NCI-H1694 (cell line): ENCODE measurements at places on chromosomes 2 and 18.

- no peak for DNase-seq
These were observed 59.3 kb downstream of the ADNP2 start for GRCh38 chr18:80168346-80168745.

- peak; percentile 78 for DNase-seq
These were observed 146.1 kb upstream of the SESTD1 start for GRCh38 chr2:179410552-179411356.

- DNase-seq, result no peak
These were observed 18.0 kb downstream of the MBP start for GRCh38 chr18:77114415-77115191.

- no peak for DNase-seq
These were observed 28.0 kb upstream of the BARD1 start for GRCh38 chr2:214837466-214837865.

GRCh38 chr2:64880193-64880951 lies 108.8 kb upstream of the SLC1A4 start:
- DNase-seq, result no peak

GRCh38 chr2:158637357-158637756 lies 157.8 kb upstream of the DAPL1 start:
- DNase-seq, result no peak

GRCh38 chr2:64537991-64538390 lies 13.9 kb downstream of the AFTPH start:
- DNase-seq, result no peak

DNA sequence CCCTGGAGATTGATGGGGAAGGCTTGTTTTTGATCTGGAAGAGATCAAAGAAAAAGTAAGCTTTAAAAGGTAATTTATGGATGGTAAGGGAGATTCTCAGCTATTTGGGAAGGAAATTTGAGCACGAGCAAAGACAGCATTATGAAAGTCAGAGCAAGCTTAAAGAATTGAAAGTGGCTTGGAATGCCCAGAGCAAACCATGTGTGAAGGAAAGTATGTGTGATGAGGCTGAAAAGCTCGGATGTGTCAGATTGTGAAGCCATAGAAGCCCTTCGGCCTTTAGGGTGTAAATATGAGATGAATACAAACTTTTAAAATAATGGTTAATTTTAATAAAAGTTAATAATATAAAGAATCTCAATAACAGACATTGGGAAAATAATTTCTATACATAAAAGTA lies 377.4 kb upstream of the DSEL start:
- no peak for DNase-seq

- DNase-seq, result no peak
These were observed 21.2 kb downstream of the ODC1 start for GRCh38 chr2:10426726-10427617.

DNA sequence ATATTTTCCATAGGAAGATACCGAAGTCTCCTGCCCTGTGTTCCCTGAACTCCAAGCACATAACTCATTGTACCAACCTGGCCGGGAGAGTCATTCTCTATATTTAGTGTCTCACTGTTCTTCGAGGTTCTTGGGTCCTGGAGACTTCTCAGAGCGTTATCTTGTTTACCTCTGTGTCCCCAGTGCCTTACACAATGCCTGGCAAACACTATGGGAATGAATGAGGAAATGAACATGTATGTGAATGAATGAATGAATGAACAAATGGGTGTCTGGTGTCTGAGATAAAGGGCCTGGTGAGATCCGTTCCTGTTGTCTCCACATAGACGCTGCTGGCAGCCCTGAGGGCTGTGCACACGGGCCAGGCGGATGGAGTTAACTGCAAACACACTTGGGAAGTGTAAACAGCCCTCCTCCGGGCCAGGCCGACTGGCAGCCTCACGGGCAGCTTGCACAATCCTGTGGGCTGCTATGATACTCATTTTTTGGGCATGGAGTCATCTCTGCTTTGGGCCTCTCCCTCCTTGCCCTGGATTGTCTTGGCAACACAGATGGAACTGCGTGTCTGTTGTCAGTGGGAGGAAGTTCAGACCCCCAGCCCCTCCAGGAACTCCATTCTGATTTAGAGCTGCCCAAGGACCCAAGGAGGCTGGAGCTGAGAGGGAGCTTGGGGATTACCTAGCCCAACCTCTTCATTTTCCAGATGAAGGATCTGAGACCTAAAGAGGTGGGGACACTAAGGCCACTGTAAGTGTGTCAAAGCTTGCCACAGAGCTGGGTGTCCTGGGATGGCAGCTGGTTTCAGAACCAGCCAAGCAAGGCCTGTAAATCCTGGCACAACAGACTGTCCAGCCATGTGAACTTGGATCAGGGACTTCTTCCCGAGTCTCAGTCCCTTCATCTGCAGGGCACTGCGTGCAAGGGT lies 124.4 kb downstream of the INHBB start:
- DNase-seq, result no peak

- no peak for DNase-seq
These were observed 41.4 kb downstream of the B4GALT6 start for GRCh38 chr18:31643003-31643402.

- no peak for DNase-seq
These were observed 155.4 kb downstream of the ARL4C start for GRCh38 chr2:234341306-234341985.

DNA sequence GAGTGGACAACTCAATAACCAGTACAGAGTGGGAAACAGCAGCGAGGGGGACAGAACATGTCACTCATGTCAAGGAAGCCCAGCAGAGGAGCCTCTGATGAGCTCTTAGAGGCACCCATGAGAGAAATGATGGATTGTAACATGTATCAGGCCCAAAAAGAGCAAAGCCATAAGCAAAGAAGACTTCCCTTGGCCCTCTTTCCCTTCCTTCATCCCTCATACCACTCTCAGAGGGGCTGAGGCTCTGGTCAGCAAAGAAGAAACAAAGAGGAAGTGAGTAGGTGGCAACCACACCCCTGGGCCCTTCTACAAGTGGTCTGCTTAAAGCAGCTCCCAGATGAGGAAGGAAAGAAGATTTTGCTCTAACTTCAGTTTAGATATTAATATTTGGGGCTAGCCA lies 112.8 kb downstream of the CDC42EP3 start:
- no peak for DNase-seq

DNA sequence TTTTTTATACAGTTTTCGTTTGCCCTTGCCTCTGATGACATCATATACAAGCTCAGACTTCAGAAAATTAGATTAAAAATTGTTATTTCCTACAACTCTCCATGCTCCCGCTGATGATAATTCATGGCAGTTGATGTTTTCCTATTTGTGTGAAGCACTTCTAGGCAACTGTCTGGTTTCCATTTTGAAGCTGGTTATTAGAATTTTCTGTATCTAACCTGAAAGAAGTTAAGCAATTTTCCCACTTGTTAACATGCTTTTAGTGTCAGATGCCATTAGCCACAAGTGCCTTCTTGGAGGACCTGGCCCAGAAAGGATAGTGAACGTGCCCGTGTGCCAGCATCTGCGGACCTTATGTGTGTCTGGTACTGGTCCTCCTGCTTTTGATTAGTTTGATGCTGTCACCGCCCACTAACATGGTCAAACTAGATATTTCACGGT lies 347.6 kb upstream of the RAB12 start:
- DNase-seq, result no peak

- DNase-seq, result no peak
These were observed 93.5 kb downstream of the POLR1A start for GRCh38 chr2:86012007-86012712.

GRCh38 chr2:45450634-45451033 lies 160.4 kb downstream of the SRBD1 start:
- DNase-seq, result no peak

DNA sequence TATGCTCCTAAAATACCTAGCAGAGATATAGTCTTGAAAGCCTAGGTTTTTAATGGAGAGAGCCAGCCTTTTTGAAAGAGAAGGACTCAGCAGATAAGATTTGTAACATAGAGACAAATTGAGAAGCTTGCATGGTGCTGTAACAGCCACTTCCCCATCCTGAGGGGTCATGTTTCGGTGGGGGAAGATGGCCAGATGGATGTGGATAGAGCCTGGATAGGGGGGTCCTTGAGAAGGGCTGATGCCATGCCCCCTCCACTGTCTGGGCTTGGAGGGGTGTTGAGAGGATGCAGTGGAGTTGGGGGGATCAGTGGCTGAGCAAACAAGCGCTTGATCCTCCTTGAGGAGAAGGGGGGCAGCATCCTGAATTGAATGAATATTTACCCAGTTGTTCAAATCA lies 178.0 kb upstream of the HS6ST1 start:
- DNase-seq, result no peak

GRCh38 chr18:59358414-59358711 lies 702 bp downstream of the LMAN1 start:
- no peak for DNase-seq

GRCh38 chr2:151475071-151475470 lies 65.4 kb downstream of the RIF1 start:
- DNase-seq, result no peak

GRCh38 chr18:55997151-55997561 lies 409.2 kb upstream of the TCF4 start:
- DNase-seq, result no peak

DNA sequence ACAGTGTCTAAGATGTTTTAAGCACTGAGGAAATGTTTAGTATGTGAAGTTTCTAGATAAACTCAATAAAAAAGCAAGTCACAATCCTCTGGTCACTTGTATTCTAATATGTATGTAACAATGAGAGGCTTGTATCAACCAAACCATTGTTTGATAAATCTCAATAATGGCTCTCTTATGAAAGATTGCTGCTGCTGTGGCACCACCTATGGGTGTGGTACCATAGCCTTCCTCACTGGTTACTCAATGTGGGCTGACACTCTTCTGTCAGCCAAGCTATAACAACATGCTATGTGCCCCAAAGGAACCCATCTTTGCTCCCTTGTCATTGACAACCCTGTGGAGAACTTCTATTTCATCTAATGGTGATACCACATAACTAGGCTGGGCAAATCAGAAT lies 12.6 kb upstream of the RAB1A start:
- DNase-seq, result no peak

DNA sequence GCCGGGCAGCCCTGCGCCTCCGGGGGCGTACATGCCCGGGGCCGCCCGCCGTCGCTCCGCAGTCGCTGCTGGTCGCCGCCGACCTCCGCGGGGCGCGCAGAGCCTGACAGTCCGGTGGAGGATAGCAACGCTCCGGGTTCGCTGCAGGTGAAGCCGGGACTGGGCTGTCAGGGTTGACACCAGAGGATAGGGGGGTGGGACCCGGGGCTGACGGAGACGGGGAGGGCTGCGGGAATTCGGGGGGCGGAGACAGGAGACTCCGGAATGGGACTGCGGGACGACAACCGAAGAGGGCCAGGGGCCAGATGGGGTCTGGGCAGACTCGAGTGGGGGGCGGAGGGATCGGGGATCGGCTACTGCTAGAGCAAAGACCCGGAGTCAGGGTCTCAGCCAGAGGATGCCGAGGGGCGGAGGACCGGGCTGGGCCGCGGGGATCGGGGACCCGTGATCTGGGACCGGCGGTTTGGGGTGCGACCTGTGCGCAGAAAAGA lies 403 bp downstream of the TMEM127 start:
- DNase-seq, result no peak

- peak; percentile 86 for DNase-seq
These were observed 2.3 kb downstream of the NEUROD1 start for GRCh38 chr2:181677912-181678586.

- no peak for DNase-seq
These were observed 63.2 kb downstream of the POLE4 start for GRCh38 chr2:75021672-75022071.

- no peak for DNase-seq
These were observed 292.5 kb downstream of the MTX2 start for GRCh38 chr2:176561706-176562105.

DNA sequence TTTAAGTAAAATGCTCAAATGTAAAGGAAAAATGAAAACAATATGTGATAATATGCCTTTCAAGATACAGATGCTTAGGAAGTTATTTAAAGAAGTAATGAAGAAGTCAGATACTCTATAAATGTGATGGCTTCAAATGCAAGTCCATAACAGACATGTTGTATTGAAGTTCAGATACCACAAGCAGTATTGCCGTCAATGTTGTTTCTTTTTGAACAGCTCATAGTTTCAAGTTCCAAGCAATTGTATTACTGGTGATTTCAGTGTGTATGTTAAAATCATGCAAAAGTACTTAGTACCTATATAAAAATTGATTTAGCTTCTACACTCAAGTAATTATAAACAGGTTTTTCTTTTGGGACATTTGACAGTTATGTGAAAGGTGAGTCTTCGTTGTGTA lies 24.9 kb downstream of the KCMF1 start:
- no peak for DNase-seq

DNA sequence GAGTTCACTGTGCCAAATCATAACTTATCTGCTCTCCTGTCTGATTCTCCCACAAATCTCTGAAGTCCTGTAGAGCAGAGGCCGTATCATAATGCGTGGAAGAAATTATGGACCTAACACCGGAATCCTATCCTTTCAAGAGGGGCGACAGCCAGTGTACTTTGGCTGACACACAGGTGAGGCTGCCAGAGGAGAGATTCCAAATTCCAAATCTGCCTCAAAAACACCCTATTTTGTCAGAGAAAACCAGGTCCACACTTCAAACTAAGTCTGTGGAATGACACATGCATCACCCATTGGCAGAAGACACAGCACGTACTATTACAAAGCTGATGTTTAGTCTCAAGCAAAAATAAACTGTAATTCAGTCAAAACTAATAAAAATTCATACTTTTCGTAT lies 139.2 kb upstream of the PID1 start:
- no peak for DNase-seq

GRCh38 chr2:120108049-120108448 lies 95.2 kb downstream of the EPB41L5 start:
- peak; percentile 47 for DNase-seq

DNA sequence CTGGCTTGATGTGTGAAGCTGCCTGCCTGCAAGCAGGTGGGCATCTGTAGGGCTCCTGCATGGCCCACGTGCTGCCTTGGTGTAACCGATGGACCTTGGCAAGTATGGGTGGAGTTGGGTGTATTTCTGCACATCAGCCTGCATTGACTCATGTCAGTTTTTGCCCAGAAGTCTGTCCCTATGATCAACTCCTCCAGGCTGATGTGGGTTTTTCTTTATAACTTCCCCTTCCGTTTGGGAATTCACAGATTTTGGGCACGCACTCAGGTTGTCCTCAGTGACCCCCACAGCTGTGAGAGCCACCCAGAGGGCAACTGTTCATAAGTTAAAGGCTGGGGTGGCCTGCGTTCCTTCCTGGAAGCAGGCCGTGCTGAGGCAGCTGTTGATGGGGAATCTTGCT lies 123.3 kb downstream of the NCK2 start:
- DNase-seq, result no peak

- DNase-seq, result no peak
These were observed 651.1 kb upstream of the ID2 start for GRCh38 chr2:8030573-8031303.
